ENCODE measurements at places on chromosomes 2 and 18.

DNA sequence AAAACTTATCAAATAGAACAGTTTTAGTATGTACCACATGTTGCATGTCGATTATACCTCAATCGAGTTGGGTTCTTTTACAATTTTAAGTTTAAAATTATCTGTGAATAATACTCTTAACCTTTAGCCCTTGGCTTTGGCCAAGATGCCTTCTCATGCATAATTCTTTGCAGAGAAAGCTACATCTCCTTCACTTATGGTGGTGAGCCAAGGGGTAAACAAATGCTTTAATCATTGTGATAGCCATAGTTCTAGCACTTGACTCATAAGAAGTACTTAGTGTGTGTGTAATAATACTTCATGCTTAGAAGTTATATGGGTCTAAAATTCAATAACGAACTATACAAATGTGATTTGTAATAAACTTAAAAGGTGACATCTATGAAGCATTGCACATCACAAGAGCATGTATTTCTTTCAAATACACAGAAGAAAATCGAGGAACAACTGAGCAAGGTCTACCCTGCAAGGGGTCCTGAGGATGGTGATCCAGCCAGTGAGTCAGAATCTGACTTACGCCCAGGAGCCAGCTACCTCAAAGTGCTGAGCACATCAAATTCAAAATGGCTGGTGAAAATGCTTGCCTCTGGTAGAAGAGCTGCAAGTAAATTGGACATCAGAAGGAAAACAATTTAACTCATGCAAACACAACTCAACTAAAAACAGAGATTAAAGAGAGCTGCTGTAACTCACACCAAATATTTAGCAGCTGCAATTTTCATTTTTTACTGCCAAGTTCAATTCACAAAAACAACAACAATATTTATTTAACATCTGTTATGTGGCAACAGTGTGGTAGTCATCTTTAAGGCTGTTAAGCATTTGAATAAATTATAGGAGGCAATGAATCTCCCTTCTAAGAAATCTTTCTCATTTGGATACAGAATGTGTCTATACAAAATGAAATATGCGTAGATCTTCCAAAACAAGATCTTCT, 23.8 kb upstream of the TTC39C start:
- DNase-seq: no peak

DNA sequence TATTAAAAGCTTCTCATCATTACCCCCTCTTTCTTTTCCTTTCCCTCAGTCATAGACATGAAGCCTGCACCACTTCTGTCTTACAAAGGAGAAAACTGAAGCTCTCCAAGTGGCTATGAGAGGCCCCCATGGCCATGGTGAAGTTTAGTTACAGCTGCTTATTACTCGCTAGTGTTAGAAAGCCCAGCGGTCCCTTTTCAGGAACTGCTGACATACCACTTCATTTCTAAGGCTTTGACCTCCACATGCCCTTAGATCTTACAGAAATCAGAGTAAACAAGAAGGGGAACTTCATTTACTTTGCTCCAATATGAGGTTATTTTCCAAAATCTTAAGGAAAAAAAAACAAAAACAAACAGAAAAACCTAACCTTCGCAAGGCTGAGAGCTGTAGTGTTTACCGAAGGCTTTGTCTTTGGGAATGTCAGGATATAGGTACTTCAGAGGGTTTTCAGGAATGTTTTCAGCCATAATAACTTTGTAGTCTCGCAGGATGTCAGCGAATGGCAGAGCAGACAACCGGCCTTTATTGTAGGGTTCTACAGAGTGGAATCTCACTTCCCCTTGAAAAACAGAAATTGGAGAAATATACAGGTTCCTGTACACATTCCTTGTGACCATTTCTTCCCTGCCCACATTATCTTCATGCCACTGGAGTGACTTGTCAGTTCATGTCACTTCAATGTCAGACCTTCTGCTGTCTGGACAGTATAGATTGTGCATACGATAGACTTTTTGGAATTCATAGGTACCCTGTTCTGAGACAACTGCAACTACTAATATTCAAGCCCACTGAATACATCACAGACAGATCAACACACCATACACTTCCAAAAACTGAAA, 18.8 kb upstream of the STAT1 start:
- DNase-seq: no peak

DNA sequence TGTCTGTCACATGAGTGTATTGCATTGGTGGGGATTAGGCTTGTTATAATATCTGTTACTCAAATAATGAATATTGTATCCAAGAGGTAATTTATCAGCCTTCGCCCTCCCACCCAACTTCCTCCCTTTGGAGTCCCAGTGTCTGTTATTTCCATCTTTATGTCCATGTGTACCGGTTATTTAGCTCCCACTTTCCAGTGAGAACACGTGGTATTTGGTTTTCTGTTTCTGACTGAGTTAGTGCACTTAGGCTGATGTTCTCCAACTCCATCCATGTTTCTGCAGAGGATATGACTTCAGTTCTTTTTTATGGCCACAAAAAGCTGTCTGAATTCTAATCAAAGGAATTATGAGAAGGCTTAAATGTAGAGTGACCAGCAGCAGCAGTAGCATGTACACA, 104.0 kb upstream of the ARHGAP28 start:
- DNase-seq: no peak

GRCh38 chr2:27099334-27099955, 12.9 kb downstream of the KHK start:
- no peak for DNase-seq

DNA sequence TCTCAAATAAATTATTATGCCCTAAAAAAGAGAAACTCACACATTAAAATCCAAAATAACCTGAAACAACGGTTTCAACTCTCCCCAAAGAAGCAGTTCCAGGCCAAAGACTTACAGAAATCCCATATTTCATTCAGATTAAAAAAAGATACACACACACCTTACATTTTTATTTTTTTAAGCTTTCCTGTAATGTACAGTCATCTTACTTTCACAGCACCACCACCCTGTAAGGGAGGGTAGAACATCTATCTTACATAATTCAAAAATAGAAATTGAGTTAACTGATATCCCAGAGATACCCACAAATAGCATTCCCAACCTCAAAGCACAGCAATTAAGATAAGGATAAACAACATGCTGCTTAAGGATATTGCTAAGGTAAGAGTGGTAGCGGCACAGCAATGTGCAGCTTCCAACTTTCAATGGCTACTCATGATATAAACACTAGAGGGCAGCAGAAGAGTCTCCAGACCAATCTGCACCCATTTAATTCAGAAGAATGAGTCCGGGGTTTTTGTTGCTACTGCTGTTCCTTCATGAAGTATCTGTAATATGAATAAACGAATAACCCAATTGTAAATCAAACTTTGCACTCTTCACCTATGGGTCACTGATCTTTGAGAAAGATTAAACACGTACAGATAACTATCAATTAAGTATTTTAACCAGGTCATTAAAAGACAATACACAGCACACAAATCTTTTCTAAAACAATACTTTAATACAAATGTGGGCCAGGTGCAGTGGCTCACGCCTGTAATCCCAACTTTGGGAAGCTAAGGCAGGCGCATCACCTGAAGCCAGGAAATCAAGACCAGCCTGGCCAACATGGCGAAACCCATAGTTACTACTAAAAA, 11.3 kb downstream of the GFPT1 start:
- DNase-seq: no peak

GRCh38 chr2:181106229-181106628, 125.8 kb downstream of the UBE2E3 start:
- DNase-seq: no peak

GRCh38 chr2:171852366-171852888, 41.6 kb downstream of the SLC25A12 start:
- DNase-seq: no peak

DNA sequence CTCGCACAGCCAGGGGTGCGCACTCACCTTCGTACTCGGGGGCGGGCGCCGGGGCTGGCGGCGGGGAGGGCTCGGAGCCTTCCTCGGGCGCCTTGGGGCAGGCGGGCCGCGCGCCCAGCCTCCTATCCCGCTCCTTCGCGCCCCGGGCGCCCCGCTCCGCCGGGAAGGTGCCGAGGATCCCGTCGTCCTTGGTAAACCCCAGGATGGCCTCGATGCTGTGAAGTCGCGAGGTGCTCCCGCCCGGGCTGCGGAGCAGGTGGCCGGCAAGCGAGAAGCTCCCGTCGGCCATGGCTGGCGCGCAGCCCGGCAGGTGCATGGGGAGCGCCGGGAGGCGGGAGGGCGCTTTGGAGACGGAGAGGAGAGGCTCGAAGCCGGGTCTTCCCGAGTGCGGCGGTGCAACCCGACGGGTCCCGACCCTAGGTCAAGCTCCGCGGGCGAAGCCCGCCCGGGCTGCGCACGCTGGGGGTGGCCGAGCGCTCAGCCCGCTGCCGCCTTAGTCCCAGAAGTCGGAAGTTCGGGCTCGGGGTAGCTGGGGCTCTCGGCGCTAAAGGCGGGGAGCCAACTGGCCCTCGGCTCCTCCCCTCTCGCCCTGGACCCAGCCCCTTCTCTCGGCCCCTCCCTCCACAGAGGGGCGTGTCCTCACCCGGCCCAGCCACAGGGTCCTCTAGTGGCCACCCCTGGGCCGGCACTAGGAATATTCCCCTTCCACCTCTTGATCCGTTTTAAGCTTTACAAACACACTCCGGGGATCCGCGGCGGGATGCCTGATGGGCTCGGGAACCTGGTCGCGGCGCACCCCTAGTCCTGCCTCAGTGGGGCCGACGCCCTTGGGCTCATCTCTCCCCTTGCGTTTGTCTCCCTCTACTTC, at the start of gene RAX:
RAX (minus strand) TSS at position 564 of the 868 bp plus-strand sequence; CDS start at position 316, 248 bp downstream.
- no peak for DNase-seq

- no peak for DNase-seq
These were observed 12.9 kb downstream of the SMYD1 start for GRCh38 chr2:88080545-88080944.

Measured in stimulated activated CD4-positive, alpha-beta T cell treated with anti-CD3 and anti-CD28 coated beads, TNF-alpha, amount 100 ng/mL, for 1 hour (primary cell).